ENCODE measurements at places on chromosomes 3 and 15.

DNA sequence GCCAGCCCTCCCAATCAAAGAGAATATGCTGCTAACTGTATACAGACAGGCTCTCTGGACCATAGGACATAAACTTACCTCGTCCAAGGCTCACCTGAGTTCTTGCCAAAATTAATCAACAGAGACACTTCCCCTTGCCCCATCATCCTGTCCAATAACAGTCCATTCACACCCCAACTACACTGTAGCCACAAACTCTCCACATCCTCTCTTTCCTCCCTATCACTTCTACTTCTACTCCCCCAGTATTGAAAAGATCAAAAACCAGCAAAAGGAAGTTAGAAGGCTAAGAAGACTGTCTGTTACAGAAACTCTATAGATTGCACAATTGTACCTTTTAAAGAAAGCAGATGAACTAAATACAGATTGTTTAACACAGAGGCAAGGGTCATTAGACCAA is 133.5 kb upstream of the STT3B start:
- DNase-seq, result no peak

DNA sequence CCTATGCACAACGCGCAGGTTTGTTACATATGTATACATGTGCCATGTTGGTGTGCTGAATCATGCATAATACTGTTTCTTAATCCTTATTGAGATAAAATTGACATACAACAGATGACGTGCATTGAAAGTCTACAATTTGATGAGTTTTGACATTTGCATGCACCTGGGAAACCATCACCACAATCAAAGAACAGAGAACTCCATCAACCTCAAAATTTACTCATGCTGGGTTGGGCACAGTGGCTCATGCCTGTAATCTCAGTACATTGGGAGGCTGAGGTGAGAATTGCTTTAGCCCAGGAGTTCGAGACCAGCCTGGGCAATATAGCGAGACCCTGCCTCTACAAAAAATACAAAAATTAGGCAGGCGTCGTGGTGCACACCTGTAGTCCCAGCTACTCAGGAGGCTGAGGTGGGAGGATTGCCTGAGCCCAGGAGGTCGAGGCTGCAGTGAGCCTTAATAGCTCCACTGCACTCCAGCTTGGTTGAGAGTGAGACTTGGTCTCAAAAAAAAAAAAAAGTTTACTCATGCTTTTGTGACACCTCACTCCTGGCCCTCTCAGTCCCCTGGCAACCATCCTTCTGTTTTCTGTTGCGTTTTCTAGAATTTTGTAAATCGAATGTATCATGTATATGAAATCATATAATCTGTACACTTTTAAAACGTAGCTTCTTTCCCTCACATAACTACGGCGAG is 56.6 kb downstream of the BHLHE40 start:
- DNase-seq, result no peak

DNA sequence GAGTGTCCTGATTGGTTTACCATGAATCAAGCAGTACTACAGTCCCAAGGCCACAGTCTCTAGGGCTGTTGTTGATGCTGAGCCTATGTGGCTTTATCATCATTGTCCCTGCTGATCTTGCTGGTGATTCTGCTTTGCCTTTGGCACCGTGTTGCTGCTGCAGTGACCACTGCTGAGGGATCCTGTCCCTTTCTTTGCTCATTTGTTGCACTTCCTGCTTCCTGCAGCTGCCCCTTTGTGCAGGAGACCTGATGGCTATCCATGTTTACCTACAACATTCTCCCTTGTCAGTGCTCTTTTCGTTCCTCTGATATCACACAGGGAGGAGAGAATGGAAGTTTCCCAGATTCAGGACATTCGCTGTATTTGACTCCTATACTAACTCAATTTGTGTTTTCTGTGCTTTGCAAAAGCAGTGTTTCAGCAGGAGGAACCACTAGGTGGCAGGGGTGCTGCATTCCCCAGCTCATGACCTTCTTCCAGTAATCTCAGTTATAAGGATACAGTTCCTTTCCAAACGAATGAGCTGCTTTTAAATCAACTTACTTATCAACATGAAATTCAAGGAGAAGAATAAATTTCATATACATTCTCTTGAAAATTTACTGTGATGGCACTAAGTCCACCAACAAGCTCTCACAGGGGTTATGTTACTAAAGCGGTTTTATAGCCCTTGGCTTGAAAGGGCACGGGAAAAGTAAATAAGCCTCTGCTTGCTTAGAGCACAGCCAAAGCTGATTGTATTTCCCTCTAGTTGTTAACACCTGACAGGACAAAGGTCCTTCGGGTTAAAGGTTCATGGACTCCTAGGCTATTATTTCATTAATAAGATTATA is 9.7 kb upstream of the THUMPD3 start:
- peak; percentile 64 for DNase-seq

DNA sequence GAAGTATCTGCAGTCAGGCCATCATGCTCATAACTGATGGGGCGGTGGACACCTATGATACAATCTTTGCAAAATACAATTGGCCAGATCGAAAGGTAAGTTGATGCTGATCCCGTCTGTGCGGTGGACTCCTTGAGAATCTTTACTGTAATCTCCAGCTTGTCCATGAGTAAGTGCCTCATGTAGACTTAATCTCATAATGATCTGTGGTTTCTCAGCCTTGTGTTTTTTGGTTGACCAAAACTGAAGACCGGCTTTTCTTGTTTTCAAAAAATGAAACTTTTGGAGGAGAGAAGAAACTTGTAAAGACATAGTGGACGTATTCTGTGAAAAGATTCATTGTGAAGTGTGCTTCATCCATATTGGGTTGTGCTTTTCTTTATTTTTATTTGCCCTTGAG is 285.7 kb downstream of the LRTM1 start:
- DNase-seq, result no peak

GRCh38 chr3:52193065-52193464 is 4.9 kb upstream of the ALAS1 start:
- peak; percentile 75 for DNase-seq

- DNase-seq, result no peak
Observed at GRCh38 chr15:37112171-37112570, 11.8 kb upstream of the MEIS2 start.

GRCh38 chr3:156812521-156813335 is 13.4 kb upstream of the LEKR1 start:
- DNase-seq, result no peak

GRCh38 chr3:11350374-11350773 is 78.2 kb downstream of the ATG7 start:
- peak; percentile 31 for DNase-seq

GRCh38 chr3:25962255-25962654 is 172.4 kb downstream of the OXSM start:
- DNase-seq, result no peak

- DNase-seq, result peak; percentile 29
Observed at GRCh38 chr3:139121513-139122220, 77.0 kb upstream of the PRR23C start.

- DNase-seq, result no peak
Observed at GRCh38 chr15:41561104-41561776, 2.2 kb downstream of the TYRO3 start.

- no peak for DNase-seq
Observed at GRCh38 chr3:37675833-37676596, 185.7 kb upstream of the CTDSPL start.

- DNase-seq, result no peak
Observed at GRCh38 chr3:190127797-190128196, 7.1 kb upstream of the P3H2 start.

- peak; percentile 48 for DNase-seq
Observed at GRCh38 chr3:119662604-119663373, 2.4 kb upstream of the POPDC2 start.

GRCh38 chr3:5072100-5072816 is 49.8 kb upstream of the ARL8B start:
- no peak for DNase-seq

DNA sequence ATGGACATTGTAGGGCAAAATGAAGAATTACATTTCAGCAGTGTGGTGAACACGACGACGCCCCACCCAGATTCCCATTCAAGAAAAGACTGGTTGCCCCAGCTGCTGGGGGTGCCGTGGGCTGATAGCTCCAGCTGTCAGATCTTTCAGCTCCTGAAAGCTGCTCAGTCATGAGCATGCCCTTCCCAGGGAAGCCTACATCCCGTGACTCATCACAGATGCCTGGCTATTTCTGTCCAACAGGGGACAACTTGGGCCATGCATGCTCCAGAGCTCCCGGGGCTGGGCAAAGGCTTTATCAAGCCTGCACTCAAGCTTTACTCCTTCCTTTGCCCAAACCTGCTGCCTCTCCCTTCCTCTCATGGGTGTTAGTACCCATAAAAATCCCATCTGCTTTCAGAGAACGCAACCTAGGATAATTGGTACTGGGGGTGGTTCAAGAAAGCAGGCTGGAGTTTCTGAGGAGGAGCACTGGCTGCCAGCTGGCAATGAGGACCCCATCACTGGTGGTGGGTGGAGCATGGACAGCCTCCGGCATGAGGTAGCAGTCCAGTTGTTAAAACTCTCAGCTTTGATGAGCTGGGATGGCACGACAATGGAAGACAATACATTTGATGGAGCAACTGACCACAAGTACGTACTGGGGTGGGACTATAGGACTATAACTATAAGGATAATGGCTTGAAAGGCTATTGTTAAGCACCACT is 16.4 kb upstream of the ST8SIA2 start:
- no peak for DNase-seq

DNA sequence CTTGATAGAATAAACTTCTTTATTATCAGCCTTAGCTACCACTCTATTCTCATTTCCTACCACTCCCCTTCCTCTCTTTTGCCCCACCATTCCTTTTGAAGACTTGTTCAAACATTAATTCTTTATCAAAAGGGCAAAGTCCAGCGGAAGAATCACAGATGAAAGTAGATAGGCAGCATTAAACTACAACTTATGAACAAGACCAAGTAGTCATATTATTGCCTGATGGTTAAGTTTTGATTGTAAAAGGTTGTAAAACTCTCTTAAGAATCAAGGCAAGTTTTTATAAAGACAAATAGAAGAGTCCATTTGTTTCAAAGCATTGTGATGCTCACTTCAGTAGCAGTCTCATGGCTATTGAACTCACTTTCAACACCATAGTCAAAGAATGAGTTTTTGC is 22.4 kb upstream of the TGFBR2 start:
- no peak for DNase-seq

DNA sequence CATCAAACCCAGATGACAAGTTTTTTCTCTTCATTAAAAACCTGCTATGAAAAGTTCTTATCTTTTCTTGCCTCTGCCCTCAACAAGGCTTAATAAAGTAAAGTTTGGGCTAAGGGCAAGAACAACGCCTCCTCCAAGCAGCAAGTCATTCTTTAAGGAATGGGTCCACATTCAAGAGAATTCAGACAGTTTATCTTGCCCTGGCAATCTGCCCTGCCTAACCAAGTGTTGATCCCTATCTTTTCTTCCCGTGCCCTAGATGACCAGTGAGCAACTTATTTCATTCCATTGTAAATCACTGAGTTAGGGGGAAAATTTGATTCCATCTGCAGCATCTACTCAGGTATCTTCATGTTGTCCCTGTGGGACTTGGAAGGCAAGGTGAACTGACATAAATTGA is 370.3 kb upstream of the DPPA4 start:
- DNase-seq, result peak; percentile 48

- DNase-seq, result no peak
Observed at GRCh38 chr3:102662498-102662772, 227.6 kb downstream of the ZPLD1 start.

DNA sequence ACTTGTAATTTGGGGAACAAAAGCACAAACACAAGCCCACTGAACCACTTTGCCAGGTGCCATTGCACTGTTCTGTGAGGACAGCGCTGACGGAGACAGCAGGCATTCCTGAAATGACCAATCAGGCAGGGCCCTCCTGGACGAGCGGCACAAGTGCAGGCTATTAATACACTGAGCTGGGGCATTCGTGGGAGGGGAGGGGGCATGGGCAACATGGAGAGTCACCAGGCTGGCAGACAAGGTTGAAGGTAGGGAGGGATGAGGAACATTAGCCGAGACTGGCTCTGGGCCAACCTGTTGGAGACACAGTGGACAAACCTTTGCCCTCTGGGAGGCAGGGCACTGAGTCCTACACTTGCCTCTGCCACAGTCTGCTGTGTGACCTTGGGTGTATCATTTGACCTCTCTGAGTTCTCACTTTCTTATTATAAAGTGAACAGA is 45.6 kb downstream of the NOX5 start:
- DNase-seq, result no peak

GRCh38 chr3:175355801-175356335 is 496.7 kb downstream of the NAALADL2 start:
- no peak for DNase-seq

Data from EL (cell line).